Fibroblast of lung (primary cell): ENCODE measurements at places on chromosomes 16 and 17.

- DNase-seq = no peak
Measured at GRCh38 chr17:68509141-68510057, 2.8 kb upstream of the PRKAR1A start.

GRCh38 chr16:7083096-7083495 is 249.5 kb upstream of the RBFOX1 start:
- DNase-seq = no peak

DNA sequence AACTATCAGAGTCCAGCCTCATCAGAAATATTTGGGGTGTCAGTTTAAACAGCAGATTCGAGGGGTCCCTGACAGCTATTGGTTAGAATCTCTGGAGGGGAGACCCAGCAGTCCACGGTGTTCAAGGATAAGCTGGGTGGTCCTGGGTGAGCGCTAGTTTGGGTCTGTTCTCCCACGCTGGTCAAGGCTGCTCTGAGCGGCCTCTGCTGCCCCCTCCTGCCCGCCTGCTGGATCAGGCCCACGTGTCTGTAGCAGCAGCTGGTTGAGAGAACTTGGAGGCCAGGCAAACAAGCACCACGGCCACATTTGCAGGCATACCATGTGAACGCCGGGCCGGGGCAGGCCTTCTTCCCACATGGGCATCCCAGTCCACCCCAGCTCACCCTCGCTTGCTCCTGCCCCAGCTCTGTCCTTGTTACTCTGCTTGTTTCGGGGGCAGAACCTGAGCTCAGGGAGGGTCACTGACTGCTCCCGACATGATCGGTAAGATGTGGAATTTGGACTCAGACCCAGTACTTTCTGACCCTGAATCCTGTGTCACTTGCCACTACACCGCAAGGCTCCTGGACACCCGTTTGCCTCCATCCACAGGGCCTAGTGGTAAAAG is 7.4 kb downstream of the FOXF1 start:
- peak; percentile 89 for DNase-seq

DNA sequence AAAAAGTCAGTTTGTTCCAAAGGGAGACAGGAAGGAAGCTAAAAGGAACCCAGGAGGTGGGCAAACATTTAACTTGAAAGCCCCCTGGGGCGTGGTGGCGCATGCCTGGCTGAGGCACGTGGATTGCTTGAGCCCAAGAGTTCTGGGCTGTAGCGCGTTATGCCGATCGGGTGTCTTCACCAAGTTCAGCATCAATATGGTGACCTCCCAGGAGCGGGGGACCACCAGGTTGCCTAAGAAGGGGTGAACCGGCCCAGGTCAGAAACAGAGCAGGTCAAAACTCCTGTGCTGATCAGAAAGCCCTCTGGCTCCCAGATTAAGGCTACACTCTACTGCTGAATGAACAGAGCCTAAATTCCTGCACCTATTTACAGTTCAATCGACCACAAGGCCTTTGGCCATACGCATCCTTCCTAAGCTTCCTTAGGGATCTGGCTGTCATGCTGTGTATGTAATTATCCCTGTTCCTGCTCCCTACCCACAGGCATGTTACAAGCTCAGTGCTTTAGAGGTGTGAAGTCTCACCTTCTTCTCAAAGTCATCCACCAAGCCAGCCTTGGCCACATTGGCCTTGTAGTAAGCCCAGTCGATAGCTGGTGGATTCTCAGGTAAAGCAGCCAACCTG is 5.0 kb downstream of the ATP5PD start:
- no peak for DNase-seq

DNA sequence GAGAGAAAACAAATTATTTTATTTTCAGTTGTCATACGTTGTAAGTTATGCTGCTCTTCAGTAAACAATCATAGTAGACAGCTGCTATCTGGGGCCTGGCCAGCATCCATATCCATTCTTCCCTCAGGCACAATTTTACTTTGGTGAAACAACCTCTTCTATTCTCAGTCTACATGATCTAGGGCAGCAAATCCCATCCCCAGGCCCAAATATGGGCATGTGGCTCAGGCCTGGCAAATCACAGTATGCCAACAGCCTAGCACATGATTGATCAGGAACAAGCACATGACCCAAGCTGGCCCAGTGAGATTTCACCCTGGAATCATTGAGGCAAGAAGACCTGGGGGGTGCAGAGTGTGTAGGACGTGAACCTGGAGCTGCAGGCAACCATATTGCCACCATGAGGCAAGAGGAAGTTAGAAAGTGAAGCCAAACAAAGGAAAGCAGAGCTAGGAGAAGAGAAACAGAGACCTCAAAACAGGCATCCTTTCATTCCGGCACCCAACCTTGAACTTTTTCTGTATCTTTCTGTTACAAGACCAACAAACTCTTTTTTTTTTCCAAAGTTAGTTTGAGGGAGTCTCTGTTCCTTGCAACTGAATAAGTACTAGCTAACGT is 10.3 kb upstream of the ABCC12 start:
- peak; percentile 13 for DNase-seq

GRCh38 chr16:5412731-5413130 is 315.1 kb upstream of the EEF2KMT start:
- DNase-seq = peak; percentile 3

GRCh38 chr16:27204312-27204915 is 1.1 kb downstream of the KDM8 start:
- DNase-seq = no peak

- DNase-seq = no peak
Measured at GRCh38 chr17:83111516-83112282, 32.3 kb downstream of the METRNL start.

- DNase-seq = no peak
Measured at GRCh38 chr17:15452746-15453145, 14.7 kb downstream of the CDRT4 start.

DNA sequence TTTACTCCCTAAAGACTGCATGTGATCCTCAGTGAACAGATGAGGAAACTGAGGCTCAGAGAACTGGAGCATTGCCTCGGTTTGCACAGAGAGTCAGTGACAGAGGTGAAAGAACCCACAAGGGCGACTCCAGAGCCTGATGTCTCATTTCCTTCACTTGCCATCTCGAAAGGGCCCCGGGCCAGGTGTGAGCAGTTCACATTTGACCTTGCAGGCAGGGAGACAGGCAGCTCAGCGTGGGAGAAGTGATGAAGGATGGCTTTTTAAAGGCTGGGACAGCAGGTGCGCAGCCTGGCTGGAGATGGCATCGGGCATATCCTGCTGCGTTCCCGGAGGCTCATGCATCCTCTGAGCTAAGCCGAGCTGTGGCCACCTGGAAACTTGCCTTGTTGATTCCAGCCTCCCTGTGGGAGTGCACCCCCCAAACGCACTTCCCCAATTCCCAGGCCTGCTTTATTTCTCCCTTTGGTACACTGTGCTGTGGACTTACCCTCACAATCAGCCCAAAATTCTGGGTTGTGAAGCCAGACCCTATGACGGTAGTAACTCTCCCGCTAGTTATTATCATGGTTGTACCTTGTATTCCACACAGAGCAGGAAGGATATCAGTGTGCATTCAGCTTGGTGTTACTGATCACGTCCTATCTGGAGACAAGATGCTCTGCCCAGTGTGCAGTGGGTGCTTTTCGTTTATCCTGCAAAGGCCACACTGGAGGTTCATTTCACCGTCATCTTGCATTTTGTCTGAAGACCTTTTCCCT is 753.2 kb upstream of the EEF2KMT start:
- DNase-seq = no peak

- no peak for DNase-seq
Measured at GRCh38 chr16:57527610-57528360, 8.6 kb downstream of the CCDC102A start.
